ENCODE measurements at places on chromosomes 7 and 10.

DNA sequence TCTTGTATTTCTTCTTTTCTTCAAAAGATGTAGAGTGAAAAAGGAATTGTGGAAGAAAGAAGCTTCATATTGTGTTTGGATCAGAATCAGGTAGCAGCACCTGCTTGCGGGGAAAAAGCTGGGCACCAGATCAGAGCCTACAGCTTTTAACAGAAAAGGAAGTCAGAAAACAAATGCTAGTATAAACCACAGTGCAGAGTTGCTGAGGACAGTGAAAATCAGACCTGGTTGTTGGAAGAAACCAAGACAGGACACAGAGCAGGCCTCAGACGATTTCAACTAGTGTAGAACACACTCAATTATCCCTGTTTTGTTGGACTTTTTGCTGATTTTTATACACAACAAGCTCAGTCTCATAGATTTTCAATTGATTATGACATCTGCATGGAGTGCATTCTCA, 221.4 kb downstream of the PTN start:
- DNase-seq, result no peak

DNA sequence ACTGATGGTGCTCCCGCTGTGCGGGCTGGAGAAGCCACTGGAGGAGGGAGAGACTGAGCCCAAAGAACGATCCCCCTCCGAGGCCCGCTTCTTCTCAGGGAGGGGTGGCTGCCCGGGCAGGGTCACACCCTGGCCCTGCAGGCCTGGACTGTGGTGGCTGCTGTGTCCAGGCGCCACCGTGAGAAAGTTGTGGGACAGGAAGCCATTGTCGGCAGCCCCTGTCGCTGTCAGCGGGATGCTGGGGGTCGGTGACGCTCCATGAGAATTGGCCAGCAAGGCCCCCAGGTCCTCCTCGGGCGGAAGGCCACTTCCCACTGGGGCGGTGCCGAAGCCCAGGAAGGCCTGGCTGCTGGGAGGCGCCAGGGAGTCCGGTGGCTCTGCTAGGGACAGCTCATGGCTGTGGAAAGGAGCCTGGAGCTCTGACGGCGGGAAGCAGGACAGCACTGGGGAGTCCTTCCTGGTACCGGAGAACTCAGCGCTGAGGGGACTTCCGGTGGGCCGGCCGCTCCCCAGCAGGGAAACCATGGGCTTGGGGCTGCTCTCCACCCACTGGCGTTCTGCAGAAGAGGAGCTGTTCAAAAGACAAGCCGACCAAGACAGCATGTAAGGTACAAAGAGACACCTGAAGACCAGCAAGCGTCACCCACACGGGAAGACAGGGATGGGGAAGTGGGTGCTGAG, 278.8 kb downstream of the TNS3 start:
- DNase-seq, result no peak

DNA sequence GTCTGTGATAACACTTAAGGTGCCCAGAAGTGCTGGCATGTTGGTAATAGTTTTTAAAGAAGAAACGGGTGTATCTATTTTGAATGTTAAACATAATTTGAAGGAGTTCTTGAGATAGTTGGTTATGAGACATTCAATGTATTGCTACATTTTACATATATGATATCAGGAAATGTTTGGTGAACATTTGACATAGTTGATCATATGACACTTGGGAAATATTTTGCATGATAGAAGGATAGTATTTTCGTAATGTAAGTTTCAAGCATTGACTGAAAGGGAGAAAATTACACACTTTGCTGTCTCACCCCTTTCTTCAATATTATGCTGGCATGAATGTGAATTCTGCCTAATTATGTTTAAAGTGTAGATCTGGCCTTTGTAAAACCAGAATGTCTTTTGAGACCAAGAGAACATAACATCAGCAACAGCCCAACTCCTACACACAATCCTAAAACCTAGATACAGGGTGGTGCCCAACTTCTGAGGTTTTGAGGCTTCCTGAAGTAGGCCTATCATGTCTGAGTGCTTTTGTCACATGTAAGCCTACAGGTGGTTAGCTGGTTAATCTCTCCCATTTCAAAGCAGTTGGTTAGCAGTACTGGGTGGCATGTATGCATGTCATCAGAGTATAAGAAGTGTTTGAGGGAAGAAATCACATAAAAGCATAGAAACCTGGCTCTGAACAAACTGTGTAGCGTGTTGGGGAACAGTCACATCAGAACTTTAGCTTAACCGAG, 2.1 kb downstream of the ADD3 start:
- peak; percentile 66 for DNase-seq

DNA sequence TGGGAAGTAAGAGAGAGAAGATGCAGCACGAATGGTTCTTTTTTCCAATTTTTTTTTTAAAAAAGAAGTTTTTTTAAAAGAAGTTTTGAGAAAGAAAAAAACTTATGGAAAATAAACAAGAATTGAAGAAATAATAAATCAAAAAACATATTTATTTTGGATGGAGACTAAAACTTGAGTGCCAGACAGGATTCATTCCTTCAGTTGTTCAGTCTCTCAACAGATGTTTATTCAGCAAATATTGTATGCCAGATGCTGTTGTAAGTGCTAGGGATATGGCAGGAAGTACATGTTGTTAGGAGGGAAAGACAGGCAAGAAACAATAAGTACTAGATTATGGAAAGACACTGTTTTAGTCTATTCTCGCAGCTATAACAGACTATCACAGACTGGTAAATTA, 750.7 kb upstream of the PHF14 start:
- DNase-seq, result no peak

DNA sequence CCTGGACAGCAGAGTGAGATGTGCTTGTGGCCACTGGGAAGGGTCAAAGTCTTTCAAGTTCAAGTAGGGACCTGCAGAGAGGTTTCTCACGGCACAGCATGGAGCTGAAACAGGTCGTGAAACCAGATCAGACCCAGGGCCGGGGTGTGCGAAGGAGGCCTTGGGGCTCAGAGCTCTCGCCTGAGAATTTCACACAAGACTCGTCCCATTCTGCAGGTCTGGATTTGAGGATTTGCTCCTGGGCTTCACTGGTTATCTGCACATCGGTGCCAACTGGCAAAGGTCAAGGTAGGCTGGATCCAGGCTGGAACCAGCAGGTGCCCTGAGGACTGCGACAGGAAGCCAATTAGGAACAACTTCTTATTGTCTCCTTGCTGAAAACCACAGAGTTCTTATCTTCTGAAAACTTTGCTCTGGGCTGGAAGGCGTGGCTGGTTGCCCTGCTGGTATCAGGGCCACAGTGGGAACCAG, 24.0 kb upstream of the GTF2I start:
- no peak for DNase-seq

- no peak for DNase-seq
Observed at GRCh38 chr7:143733876-143734275, 23.6 kb downstream of the CTAGE6 start.

DNA sequence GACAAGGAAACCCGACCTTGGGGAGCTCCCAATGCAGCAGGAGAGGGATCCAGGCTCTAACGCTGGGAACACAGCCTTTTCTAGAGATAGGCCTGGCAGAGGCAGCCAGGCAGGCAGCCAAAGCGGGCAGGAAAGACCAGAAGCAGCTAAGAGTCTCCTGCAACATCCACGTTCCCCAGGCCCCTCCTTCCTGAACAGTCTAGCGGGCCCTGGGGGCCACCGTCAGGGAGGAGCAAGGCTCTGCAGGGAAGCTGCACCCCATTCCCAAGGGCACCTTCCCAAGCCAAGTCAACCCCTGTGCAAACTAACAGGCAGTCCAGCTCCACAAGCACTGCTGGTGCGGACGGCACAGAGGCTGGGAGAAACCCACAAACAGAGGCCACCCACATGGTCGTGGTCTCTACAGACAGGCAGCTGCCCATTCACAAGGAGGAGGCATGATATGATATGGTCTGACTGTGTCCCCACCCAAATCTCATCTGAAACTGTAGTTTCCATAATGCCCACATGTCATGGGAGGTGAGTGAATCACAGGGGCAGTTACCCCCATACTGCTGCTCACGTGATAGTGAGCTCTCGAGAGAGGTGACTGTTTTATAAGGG, 115.7 kb downstream of the MAD1L1 start:
- DNase-seq, result no peak

- DNase-seq, result no peak
Observed at GRCh38 chr7:104983076-104983577, 30.9 kb upstream of the KMT2E start.

DNA sequence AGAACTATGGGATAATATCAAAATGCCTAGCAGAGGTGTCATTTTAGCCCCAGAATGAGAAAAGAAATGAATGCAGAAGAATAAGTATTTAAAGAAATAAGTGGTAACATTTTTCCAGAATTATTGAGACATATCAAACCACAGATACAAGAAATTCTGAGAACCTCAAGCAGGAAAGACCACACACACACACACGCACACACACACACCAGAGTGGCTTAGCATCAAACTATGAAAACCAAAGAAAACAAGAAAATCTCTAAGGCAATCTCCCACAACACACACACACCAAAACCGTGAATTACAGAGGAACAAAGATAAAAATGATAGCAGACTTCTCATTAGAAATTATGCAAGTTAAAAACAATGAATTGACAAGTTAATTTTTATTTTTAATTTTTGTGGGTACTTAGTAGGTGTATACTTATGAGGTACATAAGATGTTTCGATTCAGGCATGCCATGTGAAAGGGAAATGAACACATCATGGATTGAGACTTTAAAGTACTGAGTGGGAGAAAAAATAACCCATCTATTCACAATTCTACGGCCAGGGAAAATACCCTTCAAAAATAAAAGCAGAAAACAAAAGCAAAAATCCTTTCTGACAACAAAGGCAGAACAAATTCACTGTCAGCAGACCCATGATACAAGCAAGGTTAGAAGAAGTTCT, 14.6 kb downstream of the PPIF start:
- no peak for DNase-seq

GRCh38 chr10:87670586-87670985, 10.9 kb downstream of the PAPSS2 start:
- DNase-seq, result no peak

DNA sequence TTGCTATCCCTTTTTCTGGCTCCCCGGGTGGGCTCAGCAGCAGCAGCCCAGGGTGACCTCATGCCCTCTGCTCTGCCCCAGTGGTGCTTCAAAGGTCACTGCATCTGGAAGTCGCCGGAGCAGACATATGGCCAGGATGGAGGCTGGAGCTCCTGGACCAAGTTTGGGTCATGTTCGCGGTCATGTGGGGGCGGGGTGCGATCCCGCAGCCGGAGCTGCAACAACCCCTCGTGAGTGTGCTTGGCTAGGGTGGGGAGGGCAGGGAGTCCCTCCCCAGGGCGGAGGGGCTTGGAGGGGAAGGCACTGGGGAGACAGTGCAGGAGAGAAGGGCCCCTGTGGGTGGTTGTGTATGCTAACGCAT, 46.4 kb downstream of the TBATA start:
- DNase-seq, result no peak

GRCh38 chr7:102039706-102040105, 222.3 kb downstream of the CUX1 start:
- DNase-seq, result no peak

- DNase-seq, result no peak
Observed at GRCh38 chr7:20301311-20301939, 29.3 kb upstream of the ITGB8 start.

GRCh38 chr10:92203919-92204623, 86.8 kb downstream of the CPEB3 start:
- DNase-seq, result no peak

- DNase-seq, result no peak
Observed at GRCh38 chr10:121099592-121099991, 248.4 kb downstream of the WDR11 start.

DNA sequence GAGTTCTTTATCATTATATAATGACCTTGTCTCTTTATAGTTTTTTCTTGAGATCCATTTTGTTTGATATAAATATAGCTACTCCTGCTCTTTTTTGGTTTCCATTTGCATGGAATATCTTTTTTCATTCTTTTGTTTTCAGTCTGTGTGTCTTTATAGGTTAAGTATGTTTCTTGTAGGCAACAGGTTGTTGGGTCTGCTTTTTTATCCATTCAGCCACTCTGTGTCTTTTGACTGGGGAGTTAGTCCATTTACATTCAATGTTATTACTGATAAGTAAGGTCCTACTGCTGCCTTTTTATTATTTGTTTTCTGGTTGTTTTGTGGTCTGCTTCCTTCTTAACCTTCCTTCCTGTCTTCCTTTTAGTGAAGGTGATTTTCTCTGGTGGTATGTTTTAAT, 21.1 kb downstream of the GALNT11 start:
- DNase-seq, result no peak

- no peak for DNase-seq
Observed at GRCh38 chr10:92567952-92568600, 5.8 kb downstream of the IDE start.

- no peak for DNase-seq
Observed at GRCh38 chr7:137741443-137741842, 105.3 kb downstream of the DGKI start.

- no peak for DNase-seq
Observed at GRCh38 chr10:32951111-32951510, 6.9 kb downstream of the ITGB1 start.

- no peak for DNase-seq
Observed at GRCh38 chr7:99772565-99772964, 11.4 kb downstream of the CYP3A4 start.

GRCh38 chr10:130064783-130065182, 45.8 kb downstream of the C10orf143 start:
- no peak for DNase-seq

DNA sequence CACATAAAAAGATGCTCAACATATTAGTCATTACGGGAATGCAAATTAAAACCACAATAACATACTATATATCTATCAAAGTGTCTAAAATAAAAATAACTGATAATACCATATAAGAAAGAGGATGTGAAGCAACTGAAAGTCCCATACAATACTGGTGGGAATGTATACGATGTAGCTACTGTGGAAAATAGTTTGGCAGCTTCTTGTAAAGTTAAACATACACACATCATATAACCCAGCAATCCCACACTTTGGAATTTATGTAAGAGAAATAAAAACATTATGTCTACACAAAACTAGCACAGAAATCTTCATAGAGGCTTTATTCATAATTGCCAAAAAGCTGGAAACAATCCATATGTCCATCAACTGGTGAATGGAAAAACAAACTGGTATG, 10.5 kb upstream of the COMMD3 start:
- DNase-seq, result no peak

- DNase-seq, result no peak
Observed at GRCh38 chr10:99742254-99742653, 10.2 kb downstream of the CUTC start.

DNA sequence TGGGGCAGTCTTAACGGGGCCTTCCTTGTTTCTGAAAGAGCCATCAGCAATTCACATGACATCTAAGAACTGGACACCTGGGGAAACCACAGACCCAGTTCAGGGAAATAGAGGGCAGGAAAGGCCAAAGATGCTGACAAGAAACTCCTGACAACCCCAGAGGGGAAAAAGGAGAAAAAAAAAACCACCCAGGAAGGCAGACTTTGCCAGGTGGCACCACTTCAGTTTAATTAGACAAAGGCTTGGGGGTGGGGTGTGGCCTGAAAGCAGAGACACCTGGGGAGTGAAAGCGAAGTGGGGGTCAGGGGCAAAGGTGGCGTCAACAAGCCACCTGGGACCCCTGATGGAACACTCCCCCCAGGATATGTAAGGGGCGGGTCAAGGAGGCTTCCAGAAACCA, 53.6 kb downstream of the RAB11FIP2 start:
- DNase-seq, result no peak

- DNase-seq, result no peak
Observed at GRCh38 chr7:4709187-4709586, 27.1 kb downstream of the FOXK1 start.

- DNase-seq, result no peak
Observed at GRCh38 chr10:20744821-20745220, 152.3 kb downstream of the NEBL start.

- DNase-seq, result no peak
Observed at GRCh38 chr7:107850216-107850615, 40.8 kb upstream of the DLD start.

Data from CD4-positive, alpha-beta T cell treated with Interleukin-6 for 4 hours (primary cell).